EL (cell line): ENCODE measurements at places on chromosomes 4 and X.
A peak's percentile ranks its signal among the peaks of the same experiment; 100 is the strongest.

DNA sequence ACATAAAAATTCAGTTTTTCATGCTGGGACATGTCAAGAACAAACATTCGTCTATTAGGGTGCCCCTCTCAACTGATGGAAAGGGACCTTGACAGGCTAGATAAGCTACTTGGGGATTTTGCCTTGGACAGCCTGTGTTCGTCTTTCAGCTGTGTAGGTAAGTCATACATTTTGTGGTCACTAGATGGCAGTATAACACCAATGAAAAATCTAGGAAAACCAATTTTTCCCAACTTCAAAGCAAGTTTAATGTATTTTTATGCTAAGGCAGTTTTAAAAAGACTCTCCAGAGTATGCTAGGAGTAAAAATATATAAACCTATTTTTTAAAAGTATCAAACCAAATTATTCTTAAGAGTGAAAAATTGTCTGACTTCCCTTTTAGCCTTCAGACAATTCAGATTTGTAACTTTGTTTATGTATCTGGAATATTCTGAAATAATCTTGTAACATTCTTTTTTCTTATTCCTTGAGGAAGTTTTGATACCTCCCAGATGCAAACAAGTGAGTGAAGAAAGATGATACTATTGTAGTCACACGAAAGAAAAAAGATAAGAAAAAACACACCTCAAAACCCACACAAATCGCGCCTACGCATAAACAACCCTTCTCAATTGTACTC, 158.3 kb downstream of the CPE start:
- peak; percentile 45 for DNase-seq

DNA sequence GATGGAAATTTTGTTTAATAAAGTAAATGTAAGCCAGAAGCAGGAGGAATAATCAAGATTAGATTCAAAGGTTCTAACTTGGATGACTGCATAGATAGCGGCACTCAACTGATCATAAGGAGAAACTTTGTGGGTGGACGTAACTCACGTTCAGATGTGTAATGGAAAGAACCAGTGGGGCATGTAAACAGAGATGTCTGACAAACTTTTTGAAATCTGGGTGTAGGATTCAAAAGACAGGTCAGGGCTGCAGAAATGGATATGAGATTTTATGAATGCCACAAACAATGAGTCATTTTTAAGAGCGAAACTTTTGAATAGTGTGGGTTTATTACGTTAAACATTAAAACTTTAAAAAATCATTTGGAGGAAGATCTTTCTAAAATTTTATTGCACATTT, 375.6 kb downstream of the GBA3 start:
- DNase-seq = no peak

GRCh38 chr4:106717091-106717490, 319.0 kb downstream of the DKK2 start:
- DNase-seq = no peak

- DNase-seq = peak; percentile 17
Measured at GRCh38 chr4:142416711-142417275, 429.3 kb downstream of the INPP4B start.

DNA sequence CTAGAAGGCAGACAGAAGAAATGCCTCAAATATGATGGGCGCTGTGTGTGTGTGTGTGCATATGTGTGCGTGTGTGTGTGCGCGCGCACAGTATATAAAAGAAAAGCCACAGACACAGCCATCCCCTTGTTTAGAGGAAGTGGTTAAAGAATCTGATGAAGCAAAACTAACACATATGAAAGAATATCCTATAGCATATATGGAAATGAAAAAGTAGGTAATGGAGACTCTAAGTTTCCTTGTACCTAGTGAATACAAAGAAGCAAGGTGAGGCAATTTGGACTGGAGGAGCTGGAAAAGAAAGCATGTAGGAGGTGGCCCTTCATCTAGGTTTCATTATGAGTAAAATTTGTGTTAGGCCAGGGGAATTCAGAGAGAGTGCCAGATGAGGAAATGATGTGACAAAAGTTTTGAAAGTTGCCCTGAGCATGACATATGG, 58.6 kb upstream of the MCF2 start:
- DNase-seq = no peak

GRCh38 chr4:188612659-188613058, 473.4 kb downstream of the TRIML1 start:
- no peak for DNase-seq

- DNase-seq = no peak
Measured at GRCh38 chrX:121921258-121921657, 873.8 kb downstream of the GLUD2 start.

DNA sequence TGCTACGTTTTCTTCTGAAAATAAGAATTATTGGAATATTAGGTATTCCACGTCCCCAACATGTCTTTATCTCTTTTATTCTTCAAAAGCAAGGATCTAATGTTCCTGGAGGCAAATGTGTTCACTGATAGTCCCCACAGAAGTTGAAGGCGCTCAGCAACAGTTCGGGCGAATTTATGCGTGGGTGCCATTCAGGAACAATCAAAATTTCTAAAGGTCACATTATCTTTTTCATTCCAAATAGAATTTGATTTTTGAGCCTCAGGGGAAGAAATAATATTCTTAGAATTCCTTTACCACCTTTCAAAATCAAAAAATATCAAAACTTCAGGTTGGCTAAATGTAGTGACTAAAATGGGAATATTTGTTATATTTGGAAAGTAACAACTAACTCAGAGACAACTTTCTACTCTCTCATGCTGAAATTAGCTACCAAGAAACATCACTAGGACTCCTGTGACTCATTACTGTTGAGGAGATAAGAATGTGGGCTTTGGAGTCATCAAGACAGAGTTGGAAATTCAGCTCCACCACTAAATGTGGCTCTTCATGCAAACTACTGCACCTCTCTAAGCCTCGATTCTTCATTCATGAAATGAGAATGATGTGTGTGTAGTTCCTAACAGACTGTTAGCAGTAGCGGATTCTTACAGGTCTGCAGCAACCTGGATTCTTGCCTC, 72.3 kb upstream of the KIT start:
- DNase-seq = peak; percentile 75

DNA sequence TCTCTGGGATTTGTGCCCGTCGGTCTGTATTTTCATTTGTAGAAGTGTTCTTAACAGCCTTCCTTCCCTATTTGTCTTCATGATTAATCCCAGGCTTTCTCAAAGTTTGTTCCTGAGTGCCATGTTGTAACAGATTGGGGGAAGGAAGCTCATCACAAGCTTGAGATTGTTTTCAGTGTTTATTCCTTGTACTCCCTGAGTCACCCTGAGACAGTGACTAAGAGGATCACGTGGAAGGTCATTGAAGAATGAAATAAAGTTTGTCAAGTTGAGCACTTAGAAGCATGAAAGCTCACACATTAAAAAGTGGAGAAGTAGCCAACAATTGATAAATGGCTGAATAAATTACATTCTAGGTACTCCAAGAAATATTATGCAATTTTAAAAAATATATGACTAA, 153.5 kb upstream of the FAM241A start:
- peak; percentile 17 for DNase-seq

GRCh38 chr4:71648448-71648847, 135.4 kb downstream of the GC start:
- DNase-seq = no peak

GRCh38 chrX:31854716-31855115, 782.9 kb upstream of the FTHL17 start:
- no peak for DNase-seq

DNA sequence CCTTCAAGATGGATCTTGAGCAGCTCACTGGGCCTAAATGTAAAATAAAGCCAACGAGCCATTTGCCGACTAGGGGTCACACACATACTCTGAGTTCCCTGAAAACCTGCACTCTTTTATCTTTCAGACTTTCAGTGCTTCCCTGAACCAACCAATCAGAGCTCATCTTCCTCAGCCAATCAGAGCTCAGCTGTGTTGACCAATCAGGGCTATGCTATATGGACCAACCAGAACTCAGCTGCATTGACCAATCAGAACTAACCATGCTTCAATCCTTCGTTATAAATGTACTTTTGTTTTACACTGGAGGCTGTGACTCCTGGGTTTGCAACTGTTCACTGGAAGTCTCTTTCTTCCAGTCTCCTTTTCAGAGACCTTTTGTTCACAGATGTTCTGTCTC, 19.3 kb downstream of the SLC25A53 start:
- peak; percentile 14 for DNase-seq

DNA sequence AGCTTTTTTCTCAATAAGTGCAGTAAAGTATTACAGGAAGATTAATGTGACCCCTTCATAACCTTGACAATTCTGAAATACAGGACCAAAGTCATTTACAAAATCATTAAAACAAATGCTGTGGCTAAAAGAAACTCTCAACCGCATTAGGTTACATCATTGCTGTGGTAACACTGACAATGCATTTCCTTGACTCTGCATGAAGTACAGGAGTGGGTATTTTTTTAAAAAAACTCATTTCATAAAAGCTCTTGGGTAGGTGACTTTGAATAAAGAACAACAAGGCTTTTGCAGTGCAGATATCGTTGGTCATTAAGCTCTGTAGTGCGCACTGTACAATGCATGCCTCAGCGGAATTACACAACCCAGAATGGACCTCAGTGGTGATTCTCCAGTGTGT, 23.4 kb upstream of the XK start:
- DNase-seq = no peak

GRCh38 chr4:149841686-149842085, 26.0 kb upstream of the IQCM start:
- DNase-seq = peak; percentile 35

DNA sequence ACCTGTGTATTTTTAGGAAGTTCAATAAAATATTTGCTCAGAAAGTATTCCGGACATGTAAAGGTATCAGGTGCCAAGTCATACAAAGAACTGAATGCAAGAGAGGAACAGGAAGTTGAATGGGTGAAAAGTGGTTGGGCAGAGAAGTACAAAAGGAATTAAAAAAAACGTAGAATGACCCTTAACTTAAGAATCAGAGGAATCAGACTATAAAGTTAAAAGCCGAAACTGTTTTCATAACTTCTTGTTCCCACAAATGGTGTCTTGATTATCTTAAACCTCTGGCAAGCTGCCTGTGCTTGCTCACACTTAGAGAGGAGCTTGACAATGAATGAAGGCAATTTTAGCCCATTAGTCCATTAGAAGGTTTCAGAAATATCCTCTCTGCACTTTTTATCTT, 81.6 kb upstream of the HHIP start:
- DNase-seq = no peak

DNA sequence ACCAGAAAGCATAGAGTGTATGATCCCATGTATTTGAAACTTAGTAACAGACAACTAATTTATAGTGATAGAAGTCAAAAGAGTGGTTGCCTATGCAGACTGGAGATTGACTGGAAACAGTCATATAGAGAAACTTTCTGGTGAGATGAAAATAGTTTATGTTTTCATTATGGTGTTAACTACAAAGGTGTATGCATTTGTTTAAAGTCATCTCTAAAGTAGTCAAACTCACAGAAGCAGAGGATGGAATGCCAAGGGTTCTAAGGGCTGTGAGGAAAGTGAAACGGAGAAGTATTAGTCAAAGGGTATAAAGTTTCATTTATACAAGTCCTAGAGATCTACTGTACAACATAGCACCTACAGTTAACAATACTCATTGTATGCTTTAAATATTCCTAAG, 45.8 kb downstream of the ENOX2 start:
- DNase-seq = no peak

DNA sequence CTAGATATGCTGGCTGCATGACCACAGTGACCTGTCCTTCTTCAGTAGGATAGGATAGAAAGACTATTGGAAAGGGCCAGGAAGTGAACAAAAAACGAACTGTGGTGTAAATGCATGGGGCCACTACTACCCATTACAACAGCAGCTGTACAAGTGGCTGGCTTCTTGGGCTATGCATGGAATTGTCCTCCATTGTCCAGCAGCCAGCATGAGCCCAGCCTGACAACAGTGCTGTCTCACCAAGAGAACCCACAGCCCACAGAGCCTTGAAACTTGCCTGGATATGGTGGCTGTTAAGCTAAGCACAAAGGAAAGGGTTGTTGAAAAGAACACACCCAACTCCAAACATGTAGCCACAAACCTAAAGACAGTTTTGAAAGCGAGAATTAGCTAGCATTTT, 330.2 kb upstream of the F9 start:
- DNase-seq = no peak

GRCh38 chr4:62517716-62518115, 1317.6 kb downstream of the ADGRL3 start:
- no peak for DNase-seq

- DNase-seq = no peak
Measured at GRCh38 chr4:39763714-39764572, 66.0 kb downstream of the UBE2K start.

DNA sequence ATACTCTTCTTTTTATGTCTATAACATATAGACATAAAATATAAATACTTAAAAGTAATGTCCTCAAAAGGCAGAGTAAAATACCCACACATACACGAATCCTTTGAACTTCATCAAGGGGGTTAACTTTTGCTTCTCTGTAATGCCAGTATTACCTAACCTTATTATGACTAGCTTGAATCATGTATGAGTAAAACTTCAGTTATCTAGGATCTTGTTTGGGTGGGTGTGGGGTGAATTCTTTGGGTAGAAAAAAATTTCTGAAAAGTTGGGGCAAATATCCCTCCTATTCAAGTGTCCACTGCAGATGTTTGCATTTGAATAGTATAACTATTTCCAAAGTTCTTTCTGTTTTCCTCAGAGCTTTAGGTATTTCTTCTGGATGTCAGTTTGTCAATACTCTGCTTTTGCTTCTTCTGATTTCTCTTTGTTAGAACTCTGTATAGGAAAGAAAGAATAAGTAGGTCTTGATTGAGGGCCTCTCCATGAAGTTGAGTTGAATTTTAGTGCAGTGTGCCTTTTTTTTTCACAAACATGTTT, 173.8 kb downstream of the ADGRL3 start:
- peak; percentile 4 for DNase-seq

GRCh38 chrX:110060846-110061537, 58.1 kb downstream of the TMEM164 start:
- DNase-seq = no peak

DNA sequence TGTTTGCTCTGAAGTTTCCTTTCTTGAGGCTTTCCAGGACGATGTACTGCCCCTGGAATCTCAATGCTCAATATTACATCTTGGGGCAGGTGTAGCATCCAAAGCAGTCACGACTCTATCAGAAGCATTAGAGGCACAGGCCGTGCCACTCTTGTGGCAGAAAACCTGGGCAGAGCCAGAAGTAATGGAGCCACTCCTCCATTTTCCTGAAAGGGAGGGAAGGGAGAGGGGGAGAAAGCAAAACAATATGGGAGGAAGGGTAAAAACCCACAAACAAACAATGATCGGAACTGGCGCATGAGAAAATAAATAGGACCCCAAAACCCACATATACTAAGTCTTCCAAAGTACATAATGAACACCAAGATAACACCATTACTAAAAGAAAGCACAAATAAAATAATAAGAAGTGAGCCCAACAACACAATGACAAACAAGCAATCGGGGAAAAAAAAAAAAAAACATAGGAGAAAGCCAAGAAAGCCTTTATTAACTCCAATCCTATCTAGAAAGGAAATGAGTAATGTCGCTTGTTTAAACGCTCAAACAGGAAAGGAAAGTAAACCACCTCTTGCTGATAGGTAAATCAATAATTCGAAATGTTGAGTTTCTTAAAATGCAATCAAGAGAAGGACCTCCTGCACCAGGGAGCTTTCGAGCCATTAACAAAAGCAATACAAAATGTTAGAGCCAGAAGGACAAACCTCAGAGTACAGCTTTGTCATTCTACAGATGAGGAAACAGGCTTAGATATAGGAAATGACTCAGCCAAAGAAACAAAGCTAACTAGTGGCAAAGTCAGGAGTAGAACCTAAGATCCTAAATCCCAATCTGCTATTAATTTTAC, 117.4 kb downstream of the ATRX start:
- peak; percentile 41 for DNase-seq
